ENCODE measurements at places on chromosomes 11 and 22. TPM values are rescaled to one million over a fixed set of nuclear protein-coding genes. Genes with fewer than 3 reads are reported as not detected.
A peak's percentile ranks its signal among the peaks of the same experiment; 100 is the strongest.

- DNase-seq, result no peak
Measured at GRCh38 chr11:92227959-92228935, 3.6 kb downstream of the FAT3 start.

The DRICH1 gene
- 0.43 TPM for total RNA-seq

- DNase-seq, result no peak
Measured at GRCh38 chr11:125202977-125203376, 38.4 kb downstream of the PKNOX2 start.

DNA sequence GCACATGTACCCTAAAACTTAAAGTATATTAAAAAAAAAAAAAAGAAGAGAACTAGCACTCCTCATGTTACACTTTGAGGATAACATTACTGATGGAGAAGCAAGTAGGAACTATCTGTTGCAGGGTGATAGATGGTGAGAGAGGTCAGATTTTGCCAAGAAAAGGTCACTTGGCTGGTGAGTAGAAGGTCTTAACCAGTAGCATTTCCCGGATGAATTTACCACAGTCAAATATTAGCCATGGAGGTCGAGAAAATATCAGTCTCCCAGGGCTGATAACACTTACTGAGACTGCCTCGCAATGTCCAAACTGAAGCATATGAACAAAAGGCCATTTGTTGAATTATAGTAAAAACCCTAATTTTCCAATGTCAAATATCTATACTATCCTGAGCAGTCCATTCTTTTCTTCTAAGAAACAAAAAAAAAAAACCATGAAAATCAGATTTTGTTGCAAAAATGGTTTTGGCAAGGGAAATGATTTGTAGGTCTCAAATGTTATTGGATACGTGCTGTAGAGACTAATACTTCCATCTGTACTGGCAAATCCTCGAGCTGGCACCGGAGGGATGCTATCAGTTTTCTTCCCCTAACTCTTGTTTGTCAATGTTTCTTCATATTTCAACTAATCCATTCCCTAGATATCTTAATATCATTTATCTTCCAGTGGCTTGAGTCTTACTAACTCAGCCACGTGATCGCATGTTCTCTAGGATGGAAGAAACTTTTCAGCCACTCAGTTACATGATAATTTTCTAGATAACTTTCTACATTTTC lies 14.5 kb upstream of the BBOX1 start:
- no peak for DNase-seq

The INSC gene
- total RNA-seq, result 2.6 TPM

DNA sequence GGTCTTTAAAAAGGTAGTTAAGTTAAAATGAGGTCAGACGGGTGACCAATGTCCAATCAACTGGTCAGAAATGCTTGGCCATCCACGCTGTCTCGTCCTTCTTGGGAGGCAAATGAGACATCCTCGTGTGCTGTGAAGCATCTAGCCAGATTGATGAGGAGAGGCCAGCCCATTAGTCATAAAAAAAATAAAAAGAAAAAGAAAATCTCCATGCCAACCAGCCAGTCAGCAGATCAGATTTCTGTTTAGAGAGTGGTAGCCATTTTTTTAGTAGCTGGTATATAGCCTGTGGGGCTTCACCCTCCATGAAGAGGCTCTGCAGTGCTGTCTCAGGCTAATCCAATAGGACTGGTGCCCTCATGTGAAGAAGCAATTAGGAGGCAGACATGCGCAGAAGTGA lies 343.1 kb upstream of the SYN3 start:
- DNase-seq, result no peak

DNA sequence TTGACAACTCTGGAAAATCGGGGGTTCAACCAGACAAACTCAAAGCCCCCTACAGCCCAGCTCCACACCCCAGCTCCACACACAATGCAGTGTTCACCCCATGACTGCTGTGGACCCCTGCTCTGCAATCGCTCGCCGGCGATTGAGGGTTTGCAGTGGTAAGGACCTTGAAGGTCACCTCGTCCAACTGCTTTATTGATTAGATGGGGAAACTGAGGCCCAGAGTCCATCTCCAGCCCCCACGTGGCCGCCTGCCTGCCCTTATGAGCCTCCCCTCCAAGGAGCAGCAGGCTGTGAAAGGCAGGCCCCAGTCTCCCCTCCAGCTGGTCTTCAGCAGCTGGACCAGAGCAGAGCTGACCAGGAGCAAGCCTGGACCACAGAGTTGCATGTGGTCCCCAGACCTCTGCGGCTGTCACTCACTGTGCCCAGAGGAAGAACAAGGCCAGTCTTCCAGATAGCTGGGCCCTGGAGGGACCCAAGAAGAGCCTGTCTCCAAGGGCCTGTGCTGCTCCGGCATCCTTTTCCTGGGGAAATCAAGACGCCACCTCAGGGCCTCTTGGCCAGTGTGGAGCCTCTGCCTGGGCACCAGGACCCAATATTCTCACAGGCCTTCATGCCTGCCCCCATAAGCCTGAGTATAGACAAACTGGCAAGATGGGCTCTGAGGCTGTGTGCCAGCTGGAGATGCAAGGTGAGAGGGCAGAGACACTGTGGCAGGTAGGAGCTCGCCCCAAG lies 8.8 kb upstream of the LINC01488 start:
- DNase-seq, result no peak

The HORMAD2 gene
- not detected for total RNA-seq

- peak; percentile 21 for DNase-seq
Measured at GRCh38 chr11:116895048-116895757, 57.8 kb upstream of the APOA1 start.

- DNase-seq, result no peak
Measured at GRCh38 chr11:34585735-34586487, 35.0 kb upstream of the EHF start.

- no peak for DNase-seq
Measured at GRCh38 chr11:3857628-3858027, 2.2 kb downstream of the STIM1 start.

The MS4A3 gene
- not detected for total RNA-seq

- DNase-seq, result no peak
Measured at GRCh38 chr11:73969991-73970800, 12.4 kb downstream of the UCP2 start.

- DNase-seq, result no peak
Measured at GRCh38 chr11:47187723-47188122, 1.5 kb upstream of the PACSIN3 start.

The FAM89B gene
- 82.4 TPM for total RNA-seq

The BCO2 gene
- total RNA-seq, result 1.5 TPM

GRCh38 chr22:42892571-42893316 lies 35.7 kb upstream of the ARFGAP3 start:
- DNase-seq, result no peak

- DNase-seq, result no peak
Measured at GRCh38 chr11:58796333-58796732, 48.2 kb downstream of the GLYATL2 start.

The RASGRP2 gene
- total RNA-seq, result 0.93 TPM

DNA sequence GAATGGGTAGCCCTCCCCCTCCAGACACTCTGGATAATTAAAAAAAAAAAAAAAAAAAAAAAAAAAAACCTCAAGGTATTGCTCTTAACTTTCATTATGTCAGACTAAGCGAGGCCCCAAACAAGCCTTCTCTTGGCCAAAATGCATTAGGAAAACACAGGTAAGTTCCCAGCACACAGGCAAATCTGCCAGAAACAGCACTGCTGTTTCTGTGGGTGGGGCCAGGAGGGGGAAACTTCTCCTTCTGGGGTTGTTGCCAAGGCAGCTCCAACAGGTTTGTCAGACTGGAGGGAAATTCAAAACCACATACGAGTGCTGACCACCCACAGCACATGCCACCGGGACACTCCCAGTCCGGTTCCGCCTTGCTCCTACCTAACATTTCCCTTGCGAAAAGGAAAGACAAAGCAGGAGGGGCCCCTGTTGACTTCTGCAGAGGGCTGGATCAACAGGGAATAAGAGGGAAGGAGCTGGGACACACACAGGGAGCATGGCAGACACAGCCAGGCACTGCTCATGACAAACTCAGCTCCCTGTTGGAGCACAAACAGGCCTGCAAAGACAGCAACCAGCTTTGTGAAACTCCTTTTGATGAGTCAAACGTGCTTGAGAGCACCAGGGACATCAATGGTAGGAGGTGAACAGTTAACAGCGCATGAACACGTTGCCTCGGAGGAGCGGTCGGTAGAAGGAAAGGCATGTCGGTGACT lies 55.0 kb downstream of the MYH9 start:
- no peak for DNase-seq

The VSIG2 gene
- total RNA-seq, result not detected

DNA sequence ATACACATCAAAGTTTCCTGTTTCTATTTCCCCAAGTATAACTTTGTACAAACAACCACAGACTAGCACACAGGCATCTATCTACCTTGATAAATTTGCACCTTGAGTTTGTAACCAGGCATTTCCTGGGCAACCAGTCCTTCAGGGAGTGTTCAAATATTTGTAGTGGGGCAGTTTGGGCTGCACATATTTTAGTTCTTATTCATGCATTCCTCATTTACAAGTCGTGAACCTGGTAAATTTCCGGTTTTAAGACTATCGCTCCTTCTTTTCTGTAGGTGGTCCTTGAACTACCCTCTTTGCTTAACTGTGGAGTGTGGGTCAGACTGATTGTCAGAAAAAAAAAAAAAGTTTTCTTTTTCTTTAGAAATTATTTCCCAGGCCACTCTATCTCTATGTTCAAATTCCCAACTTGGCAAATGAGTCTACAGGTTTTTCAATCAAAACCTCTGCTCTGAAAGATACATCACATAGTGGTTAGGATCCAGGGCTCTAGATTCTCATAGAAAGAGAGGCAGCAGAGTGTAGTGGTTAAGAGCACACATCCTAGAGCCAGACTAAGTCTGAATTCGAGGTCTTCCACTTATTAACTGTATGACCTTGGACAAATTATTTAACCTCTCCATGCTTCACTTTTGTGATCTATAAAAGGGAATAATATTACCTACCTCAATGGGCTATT lies 201.5 kb downstream of the SOX6 start:
- no peak for DNase-seq

DNA sequence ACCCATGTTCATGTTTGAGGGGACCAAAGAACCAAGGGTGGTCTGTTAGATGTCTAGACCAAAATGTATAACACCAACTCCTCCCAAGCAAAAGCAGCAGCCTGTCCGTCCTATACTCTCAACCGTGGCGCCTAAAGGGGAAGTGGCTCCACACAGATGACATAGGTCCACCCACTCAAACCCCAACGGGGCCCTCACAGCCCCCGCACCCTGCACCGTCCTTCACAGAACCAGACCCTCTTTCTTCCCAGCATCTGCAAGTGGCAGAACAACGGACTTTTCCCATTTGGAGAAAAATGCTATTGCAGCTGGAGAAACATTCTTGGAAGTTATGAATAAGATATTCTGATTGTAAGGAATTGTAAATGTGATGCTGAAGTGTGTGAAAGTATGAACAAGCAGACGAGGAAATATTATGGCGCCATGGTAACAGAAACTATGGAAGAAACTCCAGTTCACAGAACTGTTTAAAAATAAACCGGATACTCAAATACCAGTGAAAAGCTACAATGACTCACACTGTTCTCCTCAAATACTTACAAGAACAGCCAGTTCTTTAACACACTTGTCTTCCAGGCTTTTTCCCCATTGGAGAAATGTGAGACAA lies 76.5 kb upstream of the ARFGAP3 start:
- DNase-seq, result no peak

- no peak for DNase-seq
Measured at GRCh38 chr11:66548041-66548440, 1.3 kb downstream of the ACTN3 start.

DNA sequence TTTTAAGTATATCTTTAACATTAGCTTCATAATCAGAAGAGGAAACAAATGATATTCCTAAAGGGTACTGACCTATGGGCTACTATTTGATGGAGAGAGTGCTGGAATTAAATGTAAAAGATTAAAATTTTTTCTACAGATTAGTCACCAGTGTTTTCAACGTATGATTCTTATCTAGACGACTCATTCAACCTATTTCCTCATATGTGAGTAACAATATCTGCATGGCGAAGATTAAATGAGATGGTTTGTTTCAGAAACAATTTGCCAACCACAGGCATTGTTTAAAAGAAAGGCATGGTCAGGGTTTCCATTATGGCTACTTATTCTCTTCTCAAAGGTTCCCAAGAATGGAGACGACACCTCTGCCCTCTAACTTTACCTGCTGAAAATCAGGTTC lies 20.4 kb downstream of the OR56B4 start:
- no peak for DNase-seq

The LRRN4CL gene
- 1.6 TPM for total RNA-seq

Measured in neural crest cell (in vitro differentiated cells).